ENCODE measurements at places on chromosomes 1 and 21. TPM values are rescaled to one million over a fixed set of nuclear protein-coding genes. Genes with fewer than 3 reads are reported as not detected.

The TNFRSF25 gene
- 33.0 TPM for total RNA-seq

The NT5C1A gene
- total RNA-seq = 19.6 TPM

The KRTAP21-2 gene
- total RNA-seq = not detected

The LEFTY2 gene
- 2.6 TPM for total RNA-seq

The SOAT1 gene
- total RNA-seq = 9.3 TPM

The SDCCAG8 gene
- total RNA-seq = 61.7 TPM

The CRYAA gene
- not detected for total RNA-seq

The BEND5 gene
- total RNA-seq = 17.5 TPM

The CFAP74 gene
- total RNA-seq = 0.62 TPM

The B3GALT6 gene
- total RNA-seq = 16.5 TPM

The TRAF3IP3 gene
- total RNA-seq = 3.4 TPM

The SPRR2D gene
- total RNA-seq = not detected

The CD53 gene
- 7.2 TPM for total RNA-seq

The OR6K3 gene
- total RNA-seq = not detected

The CYP4A11 gene
- total RNA-seq = not detected

The TSSK3 gene
- not detected for total RNA-seq

The LRRC38 gene
- total RNA-seq = 14.0 TPM

The NR0B2 gene
- not detected for total RNA-seq

The TMEM52 gene
- 25.6 TPM for total RNA-seq

The UQCRH gene
- 337 TPM for total RNA-seq

The ELF3 gene
- total RNA-seq = 122 TPM

The LCE3B gene
- total RNA-seq = not detected

The PFKFB2 gene
- total RNA-seq = 9.5 TPM

The GPR161 gene
- total RNA-seq = 10.1 TPM

The CFHR1 gene
- not detected for total RNA-seq

The ALPL gene
- total RNA-seq = 3.8 TPM

The BSND gene
- total RNA-seq = not detected

The AUNIP gene
- 0.41 TPM for total RNA-seq

The F13B gene
- not detected for total RNA-seq

The NTMT2 gene
- not detected for total RNA-seq

The PEX11B gene
- 24.6 TPM for total RNA-seq

The DEPDC1 gene
- total RNA-seq = 9.4 TPM

The GJC2 gene
- 5.5 TPM for total RNA-seq

The KISS1 gene
- total RNA-seq = not detected

The HCRTR1 gene
- not detected for total RNA-seq

The LCE2B gene
- total RNA-seq = not detected

The CRYBG2 gene
- total RNA-seq = 13.7 TPM

The C1orf141 gene
- total RNA-seq = not detected

The IFNLR1 gene
- total RNA-seq = 0.62 TPM

The CLIC4 gene
- total RNA-seq = 249 TPM

The PHC2 gene
- total RNA-seq = 75.1 TPM

The ESPN gene
- total RNA-seq = 3.8 TPM

The SLC5A9 gene
- total RNA-seq = not detected

The MYBPH gene
- 37.5 TPM for total RNA-seq

The NGF gene
- total RNA-seq = 2.3 TPM

All from tongue (tissue), 3 donors.